ENCODE measurements at places on chromosomes 4 and X.

DNA sequence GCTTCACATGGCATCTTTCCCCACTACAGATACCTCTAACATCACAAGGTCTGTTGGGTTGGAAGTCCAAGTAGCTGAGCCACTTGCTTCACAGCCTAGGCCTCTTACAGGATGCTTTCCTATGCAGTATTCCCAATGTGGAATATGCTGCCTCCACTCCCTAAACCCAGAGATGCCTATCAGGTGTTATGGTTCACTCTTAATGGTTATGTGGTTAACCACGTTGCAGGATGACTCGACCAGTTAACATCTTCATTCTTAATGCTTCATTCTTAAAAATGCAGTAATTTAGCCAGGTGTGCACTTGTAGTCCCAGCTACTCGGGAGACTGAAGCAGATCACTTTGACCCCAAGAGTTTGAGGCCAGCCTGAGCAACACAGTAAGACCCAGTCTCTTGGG, 24.2 kb downstream of the HAUS3 start:
- DNase-seq, result no peak

DNA sequence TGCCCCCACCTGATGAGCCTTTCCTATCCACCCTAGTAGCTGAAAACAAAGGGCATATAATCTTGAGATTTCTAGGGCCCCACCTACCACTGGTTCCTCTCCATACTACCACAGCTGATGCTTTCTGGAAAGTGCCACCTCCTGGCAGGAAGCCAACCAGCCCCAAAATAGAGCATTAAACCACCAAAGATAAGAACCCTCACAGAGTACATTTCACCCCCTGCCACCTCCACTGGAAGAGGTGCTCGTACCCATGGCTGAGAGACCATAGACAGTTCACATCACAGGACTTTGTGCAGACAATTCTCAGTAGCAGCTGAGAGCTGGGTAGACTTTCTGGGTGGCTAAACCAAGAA, 94.1 kb downstream of the IRS4 start:
- DNase-seq, result no peak

DNA sequence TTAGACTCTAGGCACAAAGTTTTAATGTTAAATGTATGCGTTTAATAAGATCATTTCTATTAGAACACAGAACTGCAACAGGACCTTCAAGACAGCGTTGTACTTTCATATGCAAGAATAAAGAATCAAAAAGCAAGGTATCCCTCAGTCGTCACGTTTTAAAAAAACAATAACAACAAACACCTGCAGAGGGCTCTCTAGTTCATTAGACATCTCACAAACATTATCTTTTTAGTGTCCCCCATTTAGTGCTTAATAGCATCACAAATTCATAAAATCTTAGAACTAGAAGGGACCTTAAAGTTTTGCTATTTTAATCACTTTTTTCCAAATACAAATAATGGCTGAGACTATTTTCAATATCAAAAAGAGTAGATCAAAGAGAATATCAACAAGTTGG, 236.6 kb downstream of the DCHS2 start:
- DNase-seq, result no peak

DNA sequence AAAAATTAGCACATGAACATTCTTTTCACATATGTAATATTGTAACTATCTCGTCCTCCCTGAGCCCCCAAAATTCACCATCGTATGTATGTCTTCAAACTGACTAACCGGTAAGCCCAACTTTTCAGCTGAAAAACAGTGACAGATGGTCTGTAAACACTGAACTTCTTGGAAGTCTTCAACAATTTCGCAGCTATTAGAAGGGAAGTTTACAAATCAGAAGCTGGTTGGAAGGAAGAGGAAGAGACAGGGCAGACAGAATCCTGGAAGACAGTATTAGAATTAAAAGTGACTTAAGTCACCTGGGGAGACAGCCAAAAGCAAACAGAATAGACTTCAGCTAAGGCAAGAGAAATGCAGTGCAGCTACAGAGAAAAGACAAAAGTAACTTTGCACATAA, 858.4 kb downstream of the ADGRL3 start:
- no peak for DNase-seq
